Head of caudate nucleus (tissue), 42 donors: ENCODE measurements at places on chromosomes 6 and 20.

DNA sequence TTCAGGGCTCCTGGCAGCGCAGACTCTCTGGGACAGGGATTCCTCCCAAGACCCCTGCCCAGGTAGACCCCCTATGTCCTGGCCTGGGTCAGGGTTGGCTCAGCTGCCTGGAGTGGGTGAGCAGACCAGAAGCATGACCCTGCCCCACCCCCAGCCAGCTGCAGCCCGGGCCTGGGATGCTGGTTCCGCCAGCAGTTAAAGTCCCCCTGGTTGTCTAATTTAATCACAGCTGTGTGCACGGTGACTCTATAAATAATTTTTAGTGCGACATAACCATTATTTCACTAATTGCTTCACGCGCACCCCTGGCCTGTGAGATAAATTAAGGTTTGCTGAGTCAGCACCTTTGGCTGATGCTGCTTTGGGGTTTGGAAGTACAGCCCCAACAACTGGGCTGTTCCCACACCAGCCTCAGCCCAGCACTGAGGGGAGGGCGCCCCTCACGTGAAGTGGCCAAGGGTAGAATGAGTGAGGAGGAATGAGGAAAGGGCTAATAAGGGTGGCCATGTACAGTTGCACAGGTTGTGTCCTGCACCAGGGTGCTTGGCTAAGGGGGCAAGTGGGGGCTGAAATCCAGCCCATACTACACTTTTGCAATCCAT lies 26.1 kb upstream of the CDH22 start:
- no peak for DNase-seq

DNA sequence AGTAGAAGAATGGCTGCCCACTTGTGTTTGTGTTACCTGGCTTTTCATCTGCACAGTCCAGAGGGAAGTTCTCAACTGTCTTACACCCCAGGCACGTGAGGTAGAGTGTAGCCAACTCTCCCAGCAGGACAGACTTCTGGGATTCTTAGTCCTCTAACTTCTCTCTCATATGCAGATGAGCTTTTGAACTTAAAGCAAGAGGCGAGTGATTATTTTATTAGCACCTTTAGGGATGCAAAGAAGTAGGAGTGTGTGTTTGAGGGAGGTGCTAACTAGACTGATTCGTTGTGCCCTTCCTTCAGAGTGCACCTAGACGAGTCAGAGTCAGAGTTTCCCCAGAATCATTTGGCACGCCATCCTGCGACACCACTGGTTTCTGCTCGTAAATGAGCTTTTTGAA lies 10.8 kb downstream of the CDYL start:
- no peak for DNase-seq

- DNase-seq: no peak
Observed at GRCh38 chr6:144330017-144330987, 45.2 kb downstream of the UTRN start.

GRCh38 chr20:50394569-50394968 lies 115.6 kb upstream of the PTPN1 start:
- DNase-seq: no peak

DNA sequence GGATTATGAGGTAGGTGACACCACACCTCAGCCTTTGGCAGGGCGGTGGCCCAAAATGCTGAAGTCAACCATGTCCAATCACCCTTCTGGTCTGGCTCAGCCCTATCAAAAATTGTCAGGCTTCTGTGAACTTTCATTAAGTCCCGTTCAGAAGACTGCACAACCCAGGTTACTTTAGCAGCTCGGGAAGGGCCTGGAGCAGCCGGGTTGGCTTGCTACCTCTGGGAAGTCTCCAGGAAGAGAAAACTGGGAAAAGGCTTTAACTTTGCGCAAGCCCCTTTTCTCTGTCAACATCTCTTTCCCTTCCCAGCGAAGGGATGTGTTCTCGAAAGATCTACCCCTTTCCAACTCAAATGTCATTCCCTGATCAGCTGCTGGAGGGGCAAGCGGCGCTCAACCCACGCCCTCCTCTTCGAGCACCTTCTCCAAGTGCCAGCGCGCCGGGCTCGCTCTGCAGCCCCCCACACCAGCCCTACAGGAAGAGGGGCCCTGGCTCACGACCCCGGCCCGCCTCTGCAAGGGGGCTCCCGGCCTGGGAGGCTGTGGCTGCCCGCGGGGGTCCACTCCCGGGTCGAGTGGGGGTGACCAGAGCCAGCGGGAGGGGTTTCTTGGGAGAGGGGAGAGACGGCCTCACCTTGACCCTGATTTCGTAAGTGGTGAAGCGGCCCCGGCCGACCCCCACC lies 573 bp downstream of the SNX3 start:
- peak; percentile 40 for DNase-seq

- no peak for DNase-seq
Observed at GRCh38 chr20:44959638-44960102, 527 bp downstream of the TOMM34 start.

- no peak for DNase-seq
Observed at GRCh38 chr6:133115946-133116345, 125.2 kb upstream of the EYA4 start.
